CD4-positive, alpha-beta T cell treated with Interleukin-10 for 1 hour (primary cell): ENCODE measurements at places on chromosomes 5 and 9.

- DNase-seq: peak; percentile 16
These were observed 475.7 kb upstream of the TNC start for GRCh38 chr9:115593587-115594091.

DNA sequence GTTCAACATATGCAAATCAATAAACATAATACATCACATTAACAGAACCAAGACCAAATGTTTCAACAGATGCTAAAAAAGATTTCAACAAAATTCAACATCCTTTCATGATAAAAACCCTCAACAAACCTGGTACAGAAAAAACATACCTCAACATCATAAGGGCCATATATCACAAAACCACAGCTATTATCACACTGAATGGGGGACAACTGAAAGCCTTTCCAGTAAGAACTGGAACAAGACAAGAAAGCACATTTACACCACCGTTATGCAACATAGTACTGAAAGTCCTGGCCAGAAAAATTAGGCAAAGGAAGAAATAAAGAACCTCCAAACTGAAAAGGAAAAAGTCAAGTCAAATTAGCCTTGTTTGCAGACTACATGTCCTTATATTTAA is 93.6 kb downstream of the DTWD2 start:
- DNase-seq: no peak

- DNase-seq: no peak
These were observed 17.4 kb upstream of the TMEM174 start for GRCh38 chr5:73155271-73156222.

DNA sequence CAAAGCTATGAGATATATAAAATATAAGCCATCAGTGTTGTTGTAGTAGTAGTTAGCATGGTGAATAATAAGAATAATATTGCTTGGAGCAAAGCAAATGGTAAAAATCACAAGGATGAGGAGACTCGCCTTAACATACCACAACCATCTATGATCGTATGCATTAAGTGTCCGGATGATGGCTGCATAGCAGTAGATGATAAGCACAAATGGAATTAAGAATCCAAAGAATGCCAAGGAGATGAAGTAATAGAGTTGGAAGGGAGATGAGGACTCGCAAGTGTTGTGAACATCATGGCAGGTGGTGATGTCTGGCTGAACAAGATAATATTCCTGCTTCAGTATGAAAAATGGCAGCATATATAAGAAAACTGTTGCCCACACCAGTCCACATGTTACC is 5.5 kb downstream of the F2RL2 start:
- DNase-seq: no peak

DNA sequence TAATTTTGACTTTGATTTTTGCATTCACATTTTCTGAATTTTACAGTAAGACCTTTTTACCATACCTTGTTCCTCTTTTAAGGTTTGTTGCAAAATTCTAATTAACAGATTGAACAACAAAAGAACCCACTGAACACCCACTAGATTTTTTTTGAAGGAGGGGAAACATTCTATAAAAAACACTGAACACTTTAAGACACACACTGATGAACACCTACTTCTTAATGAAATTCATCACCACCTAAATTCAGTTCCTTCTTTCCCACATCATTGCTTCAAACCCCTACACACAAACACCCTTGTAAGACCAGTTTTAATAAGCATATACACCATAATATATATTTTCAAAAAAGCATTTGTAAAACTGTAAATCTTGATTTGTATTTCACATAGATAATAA is 559.0 kb upstream of the MEF2C start:
- no peak for DNase-seq

- DNase-seq: no peak
These were observed 98.6 kb upstream of the DAP start for GRCh38 chr5:10859393-10860195.

DNA sequence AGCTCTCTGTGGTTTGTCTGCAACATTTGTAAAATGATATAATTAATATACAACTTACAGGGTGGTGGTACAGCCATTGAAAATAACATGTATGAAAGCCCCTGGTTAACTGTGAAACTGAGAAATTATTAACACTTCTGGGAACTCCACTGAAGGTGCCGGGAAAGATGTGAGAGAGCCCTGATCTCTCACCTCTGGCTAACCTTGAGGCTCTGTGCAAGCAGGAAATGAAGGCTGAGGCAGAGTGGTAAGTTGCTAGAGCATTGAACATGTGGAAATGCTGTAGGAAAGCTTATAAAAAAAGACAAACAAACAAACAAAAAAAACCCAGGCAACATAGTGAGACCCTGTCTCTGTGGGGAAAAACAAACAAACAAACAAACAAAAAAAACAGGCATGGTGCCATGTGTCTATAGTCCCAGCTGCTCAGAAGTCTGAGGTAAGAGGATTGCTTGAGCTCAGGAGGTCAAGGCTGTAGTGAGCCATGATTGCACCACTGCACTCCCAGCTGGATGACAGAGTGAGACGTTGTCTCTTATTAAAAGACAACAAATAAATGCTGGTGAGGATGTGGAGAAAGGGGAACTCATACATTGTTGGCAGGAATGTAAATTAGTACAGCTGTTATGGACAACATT is 7.5 kb downstream of the CATSPER3 start:
- no peak for DNase-seq

- no peak for DNase-seq
These were observed 110.9 kb downstream of the MACIR start for GRCh38 chr5:103369125-103370120.

DNA sequence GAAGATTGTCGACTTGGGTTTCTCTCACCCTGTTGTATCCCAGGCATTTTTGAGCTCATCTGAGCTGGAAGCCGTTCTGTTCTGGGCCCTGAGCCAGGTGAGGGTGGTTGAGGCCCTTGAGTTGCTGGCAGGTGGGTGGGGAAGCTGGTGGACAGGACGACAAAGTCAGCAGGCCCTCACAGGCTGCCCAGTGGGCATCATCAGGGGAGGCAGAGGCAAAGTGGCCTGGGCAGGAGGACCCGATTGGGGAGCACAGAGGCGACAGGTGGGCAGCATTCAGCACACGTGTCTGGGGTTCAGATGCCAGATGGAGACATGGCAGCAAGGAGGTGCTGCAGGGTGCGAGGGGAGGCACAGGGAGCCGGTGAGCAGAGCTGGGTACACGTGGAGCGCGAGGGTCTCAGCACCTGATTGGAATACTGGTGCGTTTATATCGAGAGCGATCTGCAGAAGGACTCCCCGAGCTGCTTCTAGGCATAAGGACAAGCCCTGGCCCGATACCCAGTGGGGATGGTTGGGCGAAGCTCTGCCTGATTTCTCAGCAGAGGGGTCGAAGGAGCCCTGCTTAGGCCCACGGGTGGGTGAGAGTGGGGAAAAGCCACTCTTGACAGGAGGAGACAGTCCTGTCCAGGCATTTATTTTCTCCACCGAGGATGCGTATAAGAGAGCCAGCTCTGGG is 49.0 kb upstream of the SUSD3 start:
- DNase-seq: no peak

GRCh38 chr5:137699336-137700281 is 36.3 kb downstream of the KLHL3 start:
- no peak for DNase-seq

- peak; percentile 11 for DNase-seq
These were observed 170.5 kb downstream of the ARHGEF28 start for GRCh38 chr5:73796164-73797131.

GRCh38 chr5:61200582-61201155 is 38.4 kb upstream of the SMIM15 start:
- DNase-seq: no peak

DNA sequence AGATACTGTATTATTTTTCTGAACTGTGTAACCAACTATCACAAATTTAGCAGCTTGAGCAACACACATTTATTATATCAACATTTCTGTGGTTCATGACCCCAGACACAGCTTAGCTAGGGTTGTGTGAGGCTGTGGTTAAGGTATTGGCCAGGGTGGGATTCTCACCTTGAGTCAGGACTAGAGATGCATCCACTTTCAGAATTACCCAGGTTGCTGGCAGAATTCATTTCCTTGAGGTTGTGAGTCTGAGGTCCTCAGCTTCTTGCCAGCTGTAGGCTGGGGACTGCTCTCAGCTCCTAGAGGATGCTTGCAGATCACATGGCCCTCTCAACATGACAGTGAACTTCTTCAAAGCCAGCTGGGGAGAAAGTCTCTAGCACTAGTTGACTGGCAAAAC is 122.5 kb upstream of the RASGRF2 start:
- peak; percentile 3 for DNase-seq

- no peak for DNase-seq
These were observed 383.8 kb downstream of the NTRK2 start for GRCh38 chr9:85053206-85053786.

DNA sequence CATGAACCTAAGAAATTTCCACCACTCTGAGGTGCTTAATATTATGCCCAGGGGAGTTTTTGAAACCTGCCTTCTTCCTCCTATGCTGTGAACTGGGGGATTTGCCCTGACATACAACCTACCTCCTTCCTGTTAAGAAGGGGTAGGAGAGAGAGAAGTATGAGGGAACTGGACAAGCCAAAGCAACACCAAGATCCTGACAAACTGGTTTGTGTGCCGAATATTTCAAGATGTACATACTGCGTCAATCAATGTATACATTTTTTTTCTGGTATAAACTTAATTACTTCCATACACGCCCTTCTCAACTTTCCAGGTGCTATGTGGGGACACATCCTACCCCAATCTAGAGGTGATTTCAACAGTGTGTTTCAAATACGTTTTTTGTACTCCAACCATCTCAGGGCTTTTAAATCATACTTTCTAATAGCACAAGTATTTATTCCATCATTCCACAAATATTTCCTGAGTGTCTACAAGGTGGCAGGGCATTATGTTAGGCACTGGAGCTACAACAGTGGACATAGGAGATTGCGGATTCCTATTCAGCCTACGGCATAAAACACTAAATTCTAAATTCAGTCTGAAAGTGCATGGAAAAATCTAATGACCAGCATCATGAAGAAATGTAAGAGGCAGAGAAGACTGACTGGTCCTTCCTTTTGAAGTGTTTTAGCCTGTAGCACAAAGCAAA is 70.1 kb upstream of the IFNK start:
- DNase-seq: no peak

- DNase-seq: no peak
These were observed 71.5 kb downstream of the PRLR start for GRCh38 chr5:35158622-35159369.

GRCh38 chr9:86764671-86765343 is 182.5 kb downstream of the GAS1 start:
- no peak for DNase-seq

DNA sequence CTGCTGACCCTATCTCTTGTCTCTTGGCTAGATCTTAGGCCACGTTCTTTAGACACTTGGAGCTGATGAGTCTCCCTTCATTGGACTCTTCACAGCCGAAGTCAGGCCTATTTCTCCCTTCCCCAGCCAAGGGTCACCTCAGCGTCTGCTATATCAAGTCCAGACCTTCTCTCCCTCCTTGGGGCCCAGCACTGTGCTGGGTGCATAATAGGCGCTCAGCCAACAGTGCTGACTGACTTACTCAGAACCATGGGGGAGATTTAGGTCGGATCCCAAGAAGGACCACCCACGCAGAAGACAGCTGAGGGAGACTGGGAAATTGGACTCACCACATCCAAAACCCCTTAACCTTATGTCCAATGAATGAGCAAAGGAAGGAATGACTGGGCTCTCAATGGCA is 5.6 kb upstream of the AMBP start:
- no peak for DNase-seq

DNA sequence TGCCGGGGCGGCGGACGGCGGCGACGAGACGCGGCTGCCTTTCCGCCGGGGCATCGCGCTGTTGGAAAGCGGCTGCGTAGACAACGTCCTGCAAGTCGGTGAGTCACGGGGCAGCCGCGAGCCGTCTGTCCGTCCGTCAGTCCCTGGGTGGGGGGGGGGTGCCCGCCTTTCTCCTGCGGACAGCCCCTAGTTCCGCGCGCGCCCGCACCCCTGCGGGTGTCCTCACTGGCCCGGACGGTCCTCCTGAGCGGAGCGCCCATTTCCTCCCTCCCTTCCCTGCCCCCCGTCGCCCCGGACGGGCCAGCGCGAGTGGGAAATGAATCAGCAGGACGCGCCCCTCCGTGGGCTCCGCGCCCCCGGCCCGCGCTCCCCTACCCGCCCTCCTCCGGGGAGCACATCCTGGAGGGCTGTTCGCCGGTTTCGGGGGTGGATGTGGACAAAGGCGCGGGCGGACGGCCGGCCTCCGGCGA is 828 bp downstream of the ZSWIM6 start:
- DNase-seq: peak; percentile 23

DNA sequence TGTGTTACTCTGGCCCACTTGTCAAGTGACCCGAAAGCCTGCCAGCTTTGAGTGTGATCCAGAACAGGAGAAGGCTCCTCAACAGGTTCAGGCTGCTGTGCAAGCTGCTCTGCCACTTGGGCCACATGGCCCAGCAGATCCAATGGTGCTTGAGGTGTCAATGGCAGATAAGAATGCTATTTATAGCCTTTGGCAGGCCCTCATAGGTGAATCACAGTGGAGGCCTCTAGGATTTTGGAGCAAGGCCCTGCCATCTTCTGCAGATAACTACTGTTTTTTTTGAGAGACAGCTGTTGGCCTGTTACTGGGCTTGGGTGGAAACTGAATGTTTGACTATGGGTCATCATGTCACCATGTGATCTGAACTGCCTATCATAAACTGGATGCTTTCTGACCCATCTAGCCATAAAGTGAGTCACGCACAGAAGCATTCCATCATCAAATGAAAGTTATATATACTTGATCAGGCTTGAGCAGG is 180.8 kb downstream of the CARTPT start:
- DNase-seq: no peak

- DNase-seq: no peak
These were observed 6.3 kb downstream of the CRHBP start for GRCh38 chr5:76958991-76959767.

DNA sequence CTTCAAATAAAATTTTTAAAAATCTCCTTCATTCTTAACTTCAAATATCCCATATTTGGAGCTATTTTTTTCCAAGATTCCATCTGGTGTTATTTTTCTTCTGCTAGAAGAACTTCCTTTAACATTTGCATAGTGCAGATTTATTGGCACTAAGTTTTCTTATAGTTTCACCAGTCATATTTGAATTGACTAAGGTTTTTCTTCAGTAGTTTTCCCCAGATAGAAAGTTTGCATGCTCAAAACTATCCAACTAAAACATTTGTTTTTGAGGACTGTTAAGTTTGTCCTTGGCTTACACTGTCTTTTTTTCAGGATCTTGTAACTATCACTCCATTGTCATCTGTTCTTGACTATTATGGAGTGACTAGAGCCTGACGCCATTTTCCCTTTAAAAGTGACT is 606.7 kb downstream of the TAF11L14 start:
- no peak for DNase-seq
